ENCODE measurements at places on chromosomes 7 and 10.

DNA sequence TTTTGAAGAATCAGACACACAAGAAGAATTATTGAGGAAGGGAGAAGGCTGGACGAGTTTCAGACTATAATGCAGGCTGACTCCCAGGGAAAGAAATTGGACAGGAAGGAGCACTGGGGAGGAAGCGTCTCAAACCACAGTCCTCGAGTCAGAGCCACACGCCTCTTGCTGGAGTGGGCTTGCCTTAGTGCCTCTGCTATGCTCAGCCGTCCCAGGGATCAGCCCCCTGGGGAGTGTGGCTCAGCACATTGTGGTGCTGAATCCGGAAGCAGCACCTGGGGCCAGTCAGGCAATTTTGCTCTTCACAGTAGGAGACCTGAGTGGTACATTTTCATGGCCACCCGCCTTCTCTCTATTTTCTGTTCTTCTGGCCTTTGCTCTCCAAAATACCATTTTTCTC is 67.4 kb upstream of the SLC35G1 start:
- no peak for DNase-seq

DNA sequence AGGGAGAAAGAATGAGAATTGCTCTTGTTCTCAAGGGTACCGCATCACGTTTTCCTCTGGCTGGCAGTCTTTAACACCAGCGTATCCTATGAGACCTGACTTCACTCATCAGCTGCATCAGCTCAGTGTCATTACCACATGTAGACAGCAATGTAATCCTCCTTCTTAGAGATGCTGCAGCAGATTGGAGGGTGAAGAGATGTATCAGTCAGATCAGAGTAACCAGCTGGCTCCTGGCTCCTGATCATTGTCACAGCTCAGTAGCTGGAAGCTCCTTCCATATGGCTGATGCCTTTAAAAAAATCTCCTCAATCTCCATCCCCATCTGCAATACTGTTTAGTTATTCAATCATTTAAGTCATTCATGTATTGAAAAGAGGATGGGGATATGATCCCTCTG is 39.7 kb upstream of the EPHB6 start:
- no peak for DNase-seq

DNA sequence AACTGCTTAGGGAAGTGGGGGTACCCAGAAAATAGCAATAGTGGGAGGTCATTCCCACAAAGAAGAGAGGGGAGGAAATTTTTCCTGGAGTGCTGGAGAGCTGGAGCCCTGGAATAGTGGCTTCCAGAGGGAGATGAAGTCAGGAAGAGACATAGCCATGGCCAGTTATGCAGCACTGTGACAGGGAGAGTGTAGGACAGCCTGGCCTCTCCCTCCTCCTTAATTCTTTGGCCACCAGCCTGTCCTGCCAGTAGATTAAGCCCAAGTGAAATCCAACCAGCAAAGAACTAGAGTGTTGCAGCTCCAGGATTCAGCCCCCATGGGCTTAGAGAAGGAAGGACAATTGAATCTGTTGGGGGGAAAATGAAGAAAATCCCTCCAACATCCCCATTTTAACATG is 130.5 kb downstream of the HDAC9 start:
- no peak for DNase-seq

DNA sequence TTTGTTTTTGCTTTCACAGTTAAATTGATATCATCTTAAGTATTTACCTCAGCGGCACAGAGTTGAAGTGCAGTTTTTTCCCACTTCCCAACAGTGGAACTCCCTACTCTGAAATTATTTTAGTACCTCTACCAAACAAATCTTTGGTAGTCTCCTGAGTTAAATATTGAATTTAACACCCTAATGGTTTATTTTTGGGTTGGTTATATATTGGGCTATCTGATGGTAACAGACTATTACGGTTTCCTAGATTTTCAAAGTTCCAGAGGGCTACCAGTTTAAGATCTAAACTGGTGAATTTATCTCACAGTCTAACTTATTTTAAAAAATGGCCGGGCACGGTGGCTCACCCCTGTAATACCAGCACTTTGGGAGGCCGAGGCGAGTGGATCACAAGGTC is 1.3 kb downstream of the ZNF277 start:
- no peak for DNase-seq

DNA sequence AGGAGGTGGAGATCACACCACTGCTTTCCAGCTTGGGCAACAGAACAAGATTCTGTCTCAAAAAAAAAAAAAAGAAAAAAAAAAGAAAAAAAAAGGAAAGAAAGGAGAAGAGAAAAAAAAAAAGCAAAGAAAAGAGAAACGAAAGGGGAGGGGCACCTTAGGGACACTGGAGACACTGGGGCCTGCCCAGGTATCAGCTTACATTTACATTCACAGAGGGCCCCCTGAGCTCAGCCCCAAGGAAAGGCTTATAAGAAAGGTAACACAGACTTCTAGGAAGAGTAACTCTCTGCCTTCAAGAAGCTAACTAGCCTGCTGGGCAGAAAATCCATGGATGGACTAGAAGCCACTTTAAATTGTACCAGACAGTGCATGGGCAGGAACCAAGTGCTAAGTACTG is 108.8 kb downstream of the NPY start:
- DNase-seq = no peak

- no peak for DNase-seq
Measured at GRCh38 chr7:80392229-80393169, 119.4 kb downstream of the GNAT3 start.

DNA sequence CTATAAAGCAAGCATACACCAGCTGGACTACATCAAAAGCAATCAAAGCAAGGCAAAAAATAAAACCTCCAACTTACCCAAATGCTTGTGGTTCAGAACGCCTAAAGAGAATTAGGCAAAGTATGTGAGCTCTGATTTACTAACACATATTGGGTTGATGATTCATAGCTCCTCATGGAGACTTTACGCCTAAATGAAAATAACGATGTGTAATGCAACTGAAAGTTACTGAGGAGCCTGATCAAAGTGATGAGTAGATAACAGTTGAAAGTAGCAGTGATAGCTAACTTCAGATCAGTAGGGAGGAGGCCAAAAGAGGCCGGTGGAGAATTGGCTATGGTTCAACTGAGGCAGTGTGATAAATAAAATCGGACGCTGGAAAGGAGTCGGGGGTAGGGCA is 85.0 kb downstream of the MPP7 start:
- DNase-seq = no peak

GRCh38 chr10:109959259-109960145 is 36.2 kb upstream of the XPNPEP1 start:
- no peak for DNase-seq

DNA sequence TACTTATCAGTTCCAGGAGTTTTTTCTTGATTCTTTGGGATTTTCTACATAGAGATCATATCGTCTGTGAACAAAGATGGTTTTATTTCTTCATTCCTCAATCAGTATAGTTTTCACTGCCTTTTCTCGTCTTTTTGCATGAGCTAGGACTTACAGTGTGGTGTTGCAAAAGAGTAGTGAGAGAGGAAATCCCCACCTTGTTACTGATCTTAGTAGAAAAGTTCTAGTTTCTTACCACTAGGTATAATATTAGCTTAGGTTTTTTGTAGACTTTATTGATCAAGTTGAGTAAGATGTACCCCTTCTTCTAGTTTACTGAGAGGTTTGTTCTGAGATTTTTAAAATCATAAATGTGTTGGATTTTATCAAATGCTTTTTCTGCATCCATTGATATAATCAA is 123.3 kb downstream of the TMEM26 start:
- DNase-seq = no peak

DNA sequence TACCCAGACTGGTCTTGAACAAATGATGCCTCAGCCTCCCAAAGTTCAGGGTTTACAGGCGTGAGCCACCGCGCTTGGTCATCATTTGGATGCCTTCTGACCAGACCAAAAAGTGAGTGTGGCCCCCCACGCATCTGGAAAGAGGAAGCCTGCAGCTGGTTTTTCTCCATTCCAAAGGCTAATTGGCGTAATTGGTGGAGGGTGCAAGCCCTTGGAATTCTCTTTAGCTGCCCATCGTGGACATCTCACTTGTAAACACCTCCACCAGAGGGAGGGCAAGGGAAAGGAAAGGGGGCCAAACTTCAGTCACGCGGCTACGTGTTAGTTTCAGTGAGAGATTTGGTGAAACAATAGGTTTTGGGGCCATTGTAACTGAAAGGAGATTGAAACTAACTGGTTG is 4.1 kb upstream of the ARHGAP21 start:
- DNase-seq = no peak

DNA sequence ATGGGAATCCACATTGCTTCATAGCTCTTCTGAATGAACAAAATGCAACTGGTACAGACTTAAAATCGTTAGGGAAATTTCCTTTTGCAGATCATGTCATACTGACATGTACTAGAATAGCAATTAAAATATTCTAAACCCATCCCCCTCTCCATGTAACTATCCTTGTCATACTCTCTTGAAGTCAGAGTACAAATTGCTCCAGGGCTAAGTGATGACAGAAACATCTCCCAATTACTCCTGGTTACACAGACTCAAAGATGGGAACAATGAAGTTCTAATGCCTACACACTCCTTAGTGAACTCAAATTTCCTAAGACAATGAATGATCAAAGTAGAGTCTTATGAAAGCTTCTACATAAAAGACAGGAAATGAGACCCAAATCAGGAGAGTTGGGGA is 87.2 kb downstream of the PDE1C start:
- DNase-seq = no peak

DNA sequence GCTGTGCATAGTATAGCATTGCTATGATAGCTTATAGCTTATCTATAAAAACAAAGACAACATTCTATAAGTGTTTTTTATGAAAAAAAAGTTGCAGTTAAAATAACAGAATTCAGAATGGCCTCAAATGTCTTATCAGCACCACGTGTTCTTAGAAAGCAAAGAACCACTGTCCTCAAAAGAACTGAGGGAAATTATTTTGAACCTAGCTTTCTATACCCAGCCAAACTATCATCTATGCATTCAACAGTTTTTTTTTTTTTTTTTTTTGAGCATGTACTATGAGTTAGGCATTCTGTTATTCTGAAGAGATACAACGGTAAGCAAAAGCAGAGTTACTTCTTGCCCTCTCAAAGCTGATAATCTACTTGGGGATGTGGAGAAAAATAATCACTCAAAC is 247.8 kb downstream of the CREB5 start:
- no peak for DNase-seq

DNA sequence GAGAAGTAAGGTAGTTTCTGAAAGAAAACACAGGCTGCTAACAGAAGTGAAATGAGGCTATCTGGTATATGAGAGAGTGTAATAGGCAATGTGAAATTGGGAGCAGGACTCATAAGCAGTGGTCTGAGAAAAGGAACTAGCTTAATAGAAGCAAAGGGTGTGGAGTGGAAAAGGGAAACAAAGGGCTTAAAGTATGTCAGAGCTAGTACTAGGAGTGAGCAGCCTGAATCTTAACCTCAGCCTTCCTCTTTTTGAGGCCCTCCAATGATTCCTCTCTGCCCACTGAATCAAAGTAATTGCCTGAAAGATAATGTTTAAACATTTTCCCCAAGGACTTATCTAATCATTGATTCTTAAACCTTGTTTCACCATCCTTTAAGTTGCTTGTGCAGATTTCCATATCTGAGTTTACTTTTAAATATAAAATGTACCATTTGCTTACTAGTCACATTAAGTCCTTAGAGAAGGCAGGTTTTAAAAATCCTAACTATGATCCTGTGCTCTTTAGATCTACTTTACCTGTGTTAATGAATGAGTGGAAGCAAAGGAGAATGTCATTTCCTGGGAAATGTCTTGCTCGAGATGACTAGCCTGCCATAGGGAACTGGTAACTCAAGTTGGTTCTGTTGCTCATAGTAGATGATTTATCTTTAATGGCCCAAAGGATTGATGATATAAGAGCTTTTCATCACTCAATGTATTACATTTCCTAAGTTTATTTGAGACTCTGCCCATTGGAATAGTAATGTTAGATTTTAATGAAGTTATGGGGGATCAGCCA is 155.0 kb downstream of the SKAP2 start:
- DNase-seq = no peak

DNA sequence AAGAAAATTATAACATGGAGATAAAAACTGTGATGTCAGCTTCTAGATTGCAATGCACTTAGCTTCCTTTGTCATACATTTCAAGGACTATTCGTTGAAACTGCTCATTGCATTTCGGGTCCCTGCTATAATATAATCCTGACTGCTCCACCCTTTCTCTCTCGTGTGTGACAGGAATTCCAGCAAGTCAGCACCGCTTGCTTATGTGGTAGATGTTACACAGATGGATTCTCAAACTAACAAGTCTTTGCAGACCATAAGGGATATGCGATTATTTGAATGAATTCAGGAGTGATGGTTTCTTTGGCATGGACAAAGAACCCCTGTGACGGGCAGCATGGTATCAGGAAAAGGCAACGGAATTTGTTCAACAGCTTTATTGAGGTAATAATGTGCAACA is 184.0 kb downstream of the GRID1 start:
- DNase-seq = no peak

DNA sequence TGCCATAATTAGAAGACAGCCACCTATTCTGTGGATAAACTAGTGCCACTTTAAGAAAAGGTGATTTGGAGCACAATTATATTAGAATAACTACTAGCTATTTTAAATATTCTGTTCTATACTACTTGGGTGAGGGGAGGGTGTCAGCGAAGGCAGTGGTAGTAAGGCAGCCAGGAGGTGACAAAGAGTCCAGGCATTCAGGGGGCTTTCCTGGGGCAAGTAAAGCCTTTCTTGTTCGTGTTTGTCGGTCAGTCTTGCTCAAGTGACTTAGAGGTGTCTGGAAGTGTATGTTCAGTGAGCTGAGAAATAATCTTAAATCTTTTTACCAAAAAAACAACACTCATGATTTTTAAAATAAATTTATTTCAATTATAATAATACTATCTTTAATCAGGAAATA is 34.4 kb downstream of the ADD3 start:
- no peak for DNase-seq

DNA sequence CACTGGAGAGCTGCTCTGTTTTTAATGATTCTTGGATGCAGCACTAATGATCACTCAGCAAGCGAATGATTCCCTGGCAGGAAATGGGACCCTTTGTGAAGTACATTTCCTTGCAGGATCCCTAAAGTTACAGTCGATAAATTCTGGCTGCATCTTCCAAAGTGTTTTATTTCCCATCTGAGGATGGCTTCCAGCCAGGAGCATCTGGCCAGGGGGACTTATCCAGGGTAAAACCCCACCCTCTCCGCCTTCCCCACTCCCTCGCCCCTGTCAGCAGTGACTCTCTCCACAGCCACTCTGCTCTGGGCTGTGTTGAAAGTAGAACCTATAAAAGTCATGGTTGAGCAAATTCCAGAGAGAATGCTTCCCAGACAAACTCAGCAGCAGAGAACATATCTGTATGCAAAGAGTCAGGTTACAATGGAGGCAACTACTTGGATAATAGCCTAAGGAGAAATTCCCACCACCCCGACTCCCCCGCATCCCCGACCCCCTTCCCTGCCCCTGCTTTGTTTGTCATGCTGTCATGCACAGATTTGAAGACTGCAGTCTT is 111.0 kb upstream of the ANLN start:
- DNase-seq = no peak

DNA sequence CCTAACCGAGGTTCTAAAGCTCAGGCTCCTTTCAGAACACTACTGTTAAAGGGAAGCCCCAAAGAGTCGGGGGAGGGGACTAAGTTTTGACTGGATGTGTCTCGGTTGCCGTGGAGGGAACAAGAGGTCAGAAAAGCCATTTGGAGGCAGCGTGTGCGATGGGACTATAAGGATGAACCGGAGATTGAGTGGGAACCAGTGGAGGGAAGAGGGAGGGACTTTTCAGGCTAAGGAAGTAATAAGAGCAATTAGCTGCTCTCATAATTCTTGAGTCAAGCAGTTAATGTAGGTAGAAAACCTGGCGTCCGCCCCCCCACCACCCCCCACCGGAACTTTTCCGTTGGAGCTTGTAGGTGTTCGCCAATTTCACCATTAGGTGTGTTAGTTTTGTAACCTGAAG is 491 bp upstream of the AKAP9 start:
- peak; percentile 6 for DNase-seq

- DNase-seq = no peak
Measured at GRCh38 chr7:231030-231857, 38.9 kb downstream of the FAM20C start.
